Dermis blood vessel endothelial cell (primary cell): ENCODE measurements at places on chromosomes 12 and 14.
A peak's percentile ranks its signal among the peaks of the same experiment; 100 is the strongest.

DNA sequence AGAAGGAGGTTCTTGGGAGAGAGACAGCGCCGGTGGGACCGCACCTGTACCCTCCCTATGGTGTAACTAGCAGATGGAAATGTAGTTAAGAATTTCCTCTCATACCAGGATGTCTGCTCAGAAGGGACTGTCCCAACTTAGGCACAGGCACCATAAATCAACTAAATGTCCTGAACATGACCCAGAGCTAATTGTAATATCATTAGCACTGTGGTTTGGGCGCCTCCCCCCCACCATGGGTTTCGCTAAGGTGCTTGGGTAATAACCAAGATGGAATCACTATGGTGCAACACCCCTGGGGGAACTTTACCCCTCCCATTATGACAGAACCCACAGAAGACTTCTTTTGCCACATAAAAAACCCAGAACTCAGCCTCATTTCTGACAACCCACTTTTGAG is 15.9 kb downstream of the ZNF641 start:
- DNase-seq, result no peak

DNA sequence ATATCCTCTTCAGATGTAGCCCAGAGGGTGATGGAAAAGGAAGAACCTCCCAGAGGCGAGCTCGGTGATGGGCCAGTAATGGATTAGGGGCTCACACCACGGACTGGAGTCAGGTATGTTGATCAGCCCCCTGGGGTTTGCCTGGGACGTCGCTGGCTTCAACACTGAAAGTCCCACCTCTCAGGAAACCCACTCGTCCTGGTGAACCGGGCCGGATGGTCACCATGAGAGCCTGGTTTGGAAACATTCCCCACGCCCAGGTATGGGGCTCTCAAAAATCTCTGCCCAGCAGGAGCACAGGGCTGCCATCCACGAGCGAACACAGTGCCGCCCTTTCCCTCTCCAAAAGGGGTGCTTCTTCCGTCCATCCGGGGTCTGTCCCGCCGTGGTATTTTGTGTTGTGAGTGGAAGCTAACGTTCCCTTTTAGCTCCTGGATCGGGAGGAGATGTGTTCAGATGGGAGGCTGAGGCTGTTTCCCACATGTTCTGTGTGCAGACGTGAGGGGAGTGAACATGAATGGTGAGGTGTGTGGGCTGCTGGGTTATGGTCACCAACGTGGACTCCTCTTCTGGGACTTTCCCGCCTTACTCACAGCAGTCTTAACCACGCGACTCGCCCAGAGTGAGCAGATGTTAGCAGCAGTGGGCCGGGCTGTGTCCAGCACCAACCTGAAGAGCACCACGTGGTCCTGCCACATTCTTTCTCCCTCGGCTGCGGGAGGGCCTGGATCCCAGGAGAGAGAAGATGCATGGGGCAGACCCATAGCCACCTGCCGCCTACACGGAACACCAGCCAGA is 139.2 kb downstream of the KIF26A start:
- DNase-seq, result no peak

DNA sequence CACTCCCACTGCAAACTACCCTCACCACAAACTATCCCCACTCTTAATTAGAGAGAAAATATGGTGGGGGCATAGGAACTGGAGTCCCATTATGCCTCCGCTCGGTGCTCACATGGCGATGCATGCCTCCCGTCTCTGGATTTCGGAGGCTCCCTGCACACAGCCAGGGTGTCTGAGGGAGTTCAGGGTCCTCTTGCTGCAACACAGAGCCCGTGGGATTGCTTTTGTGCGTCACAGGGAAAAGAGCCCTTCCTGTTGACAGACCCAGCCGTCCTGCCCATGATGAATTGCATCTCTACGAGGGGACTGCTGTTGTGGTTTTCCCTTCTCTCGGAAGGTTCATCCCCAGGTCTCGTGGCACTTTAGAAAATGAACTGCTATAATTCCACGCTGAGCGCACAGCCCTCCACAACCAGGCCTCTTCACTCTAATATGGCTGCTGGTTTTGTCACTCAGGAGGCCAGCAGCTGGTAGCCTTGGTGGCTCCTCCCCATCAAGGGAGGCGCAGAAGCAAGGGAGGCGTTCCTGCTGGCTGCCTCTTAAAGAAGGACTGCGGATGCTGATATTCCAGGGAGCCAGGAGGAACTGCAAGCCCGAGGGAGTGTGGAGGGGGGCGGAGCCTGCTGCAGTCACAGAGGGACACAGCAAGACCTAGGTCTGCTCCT is 158.0 kb downstream of the KCNA5 start:
- DNase-seq, result no peak

GRCh38 chr12:111596985-111597830 is 1.9 kb downstream of the ATXN2 start:
- DNase-seq, result peak; percentile 85
